Activated naive CD8-positive, alpha-beta T cell treated with anti-CD3 and anti-CD28 coated beads, Interleukin-2, amount 50 U/mL, for 24 hours (primary cell): ENCODE measurements at places on chromosomes 6 and 20.

- peak; percentile 18 for DNase-seq
Measured at GRCh38 chr6:11653028-11653583, 115.6 kb downstream of the TMEM170B start.

GRCh38 chr6:15153191-15153590 is 92.7 kb upstream of the JARID2 start:
- no peak for DNase-seq

GRCh38 chr20:49346682-49347081 is 68.8 kb upstream of the ZNFX1 start:
- DNase-seq, result no peak

DNA sequence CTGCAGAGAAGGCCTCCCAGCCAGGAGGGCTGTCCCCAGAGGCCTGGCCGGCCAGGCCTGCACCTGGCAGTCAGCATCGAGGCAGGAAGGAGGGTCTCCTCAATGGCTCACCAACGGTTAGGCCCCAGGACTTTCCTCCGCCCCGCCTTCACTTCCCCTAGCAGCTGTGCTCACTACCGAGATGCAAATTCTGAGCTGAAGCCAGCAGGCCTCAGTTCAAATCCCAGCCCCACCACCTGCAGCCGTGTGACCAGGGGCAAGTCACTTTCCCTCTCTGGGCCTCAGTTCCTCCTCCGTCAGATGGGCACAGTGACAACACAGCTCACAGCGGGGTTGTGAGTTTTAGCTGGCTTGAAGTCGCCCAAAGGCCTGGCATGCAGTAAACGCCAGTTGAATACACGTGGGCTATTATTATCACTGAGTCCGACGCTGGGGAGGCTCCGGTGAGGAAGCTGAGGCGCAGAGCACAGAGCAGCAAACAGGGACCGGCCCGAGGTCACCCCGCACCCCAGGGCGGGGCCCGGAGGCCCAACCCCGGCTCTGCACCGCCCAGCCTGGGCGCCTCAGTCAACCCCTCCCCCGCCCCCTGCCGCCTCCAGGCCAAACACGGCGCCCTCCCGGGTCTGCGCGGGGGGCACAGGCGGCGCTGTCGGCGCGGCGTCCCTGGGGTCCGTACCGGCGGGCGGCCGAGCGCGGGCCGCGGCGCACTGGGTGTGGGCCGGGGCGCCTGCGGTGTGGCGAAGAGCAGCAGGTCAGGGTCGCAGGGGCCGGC is 671 bp downstream of the E2F1 start:
- peak; percentile 78 for DNase-seq

- no peak for DNase-seq
Measured at GRCh38 chr20:53828088-53828681, 234.5 kb upstream of the ZNF217 start.

DNA sequence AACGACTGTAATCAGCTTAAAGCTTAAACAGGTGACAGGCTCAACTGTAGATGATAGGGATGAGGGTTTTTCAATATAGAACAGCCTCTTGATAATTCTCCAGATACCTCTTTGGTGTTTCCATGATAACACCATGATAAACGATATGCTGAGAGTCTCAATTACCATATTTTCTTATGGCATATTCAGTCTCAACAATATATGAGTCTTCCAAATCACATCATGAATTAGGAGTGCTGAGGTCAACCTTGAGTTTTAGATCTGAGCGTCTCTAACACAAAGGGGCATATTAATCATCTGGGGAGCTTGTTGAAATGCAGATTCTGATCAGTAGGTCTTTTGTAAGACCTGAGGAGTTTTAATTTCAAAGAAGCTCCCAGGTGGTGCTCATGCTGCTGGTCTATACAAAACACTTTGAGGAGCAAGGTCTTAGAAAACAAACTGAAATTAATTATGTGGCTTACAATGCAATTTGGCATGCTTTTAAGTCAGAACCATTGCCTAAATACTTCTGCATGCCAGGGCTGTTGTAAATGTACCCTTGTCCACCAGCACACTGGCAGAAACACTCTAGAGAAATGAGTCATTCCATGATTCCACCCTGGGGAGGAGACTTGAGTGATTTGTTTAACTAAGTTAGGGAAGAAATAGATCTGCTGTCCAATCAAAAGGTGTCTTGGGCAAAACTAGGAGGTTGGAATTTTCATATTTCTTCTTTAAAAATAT is 49.6 kb downstream of the PTCHD4 start:
- no peak for DNase-seq

GRCh38 chr6:151326116-151326825 is 65.1 kb downstream of the ZBTB2 start:
- no peak for DNase-seq

DNA sequence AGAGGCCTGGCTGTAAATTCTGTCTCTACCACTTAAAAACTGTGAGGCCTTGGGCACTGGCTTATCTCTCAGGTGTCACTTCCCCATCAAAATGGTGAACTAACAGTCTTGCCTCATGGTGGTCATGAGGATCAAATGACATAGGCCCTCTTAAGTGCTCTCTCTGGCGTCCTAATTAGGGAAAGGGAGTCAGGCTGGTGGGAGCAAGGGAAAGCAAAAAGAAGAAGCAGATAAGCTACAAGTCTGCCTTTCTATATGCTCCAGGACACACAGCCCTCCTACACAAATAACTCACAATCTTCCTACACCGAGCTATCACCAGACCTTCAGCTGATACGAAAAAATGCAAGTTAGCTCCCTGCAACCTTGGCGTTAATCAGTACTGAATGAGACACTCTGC is 19.5 kb upstream of the SLC22A16 start:
- DNase-seq, result no peak

- no peak for DNase-seq
Measured at GRCh38 chr20:37933786-37934633, 31.1 kb downstream of the VSTM2L start.

DNA sequence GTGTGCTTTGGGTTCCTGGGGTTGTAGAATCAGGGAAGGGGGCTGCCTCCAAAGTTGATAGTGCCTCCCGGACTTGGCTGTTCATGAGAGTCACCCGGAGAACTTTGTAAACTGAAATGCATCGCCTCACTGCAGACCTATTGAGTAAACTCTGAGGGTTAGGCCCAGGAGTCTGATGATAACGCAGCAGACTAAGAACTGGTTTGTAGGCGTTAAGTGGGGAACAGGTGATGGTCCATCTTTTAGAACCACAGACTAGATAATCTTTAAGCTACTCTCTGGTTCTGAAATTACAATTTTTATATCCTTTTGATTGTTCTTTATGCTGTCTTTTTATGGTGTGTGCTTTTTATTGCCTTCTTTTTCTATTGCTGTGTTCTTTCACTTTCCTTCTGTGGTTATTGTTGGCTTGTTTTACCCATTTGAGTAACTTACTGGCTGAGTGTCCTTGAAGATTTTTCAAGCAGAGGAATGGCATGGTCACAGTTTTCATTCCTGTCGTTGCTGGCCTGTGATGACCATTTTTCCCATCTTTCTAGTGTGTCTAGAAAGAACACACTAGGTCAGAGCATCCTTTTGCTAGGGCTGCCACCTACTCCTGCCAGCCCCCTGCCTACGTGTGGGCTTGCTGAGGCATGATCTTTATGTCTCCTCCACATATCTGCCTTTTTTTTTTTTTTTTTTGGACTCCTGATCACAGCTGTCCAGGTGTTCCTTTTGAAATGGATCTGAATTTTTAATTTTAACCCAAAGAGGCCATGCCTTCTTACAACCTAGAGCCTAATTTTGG is 30.9 kb downstream of the LRRC1 start:
- no peak for DNase-seq

- DNase-seq, result no peak
Measured at GRCh38 chr20:1493536-1493935, 2.3 kb upstream of the SIRPB2 start.

- DNase-seq, result peak; percentile 67
Measured at GRCh38 chr6:85449818-85450759, at the start of gene NT5E. Gene NT5E (plus strand): TSS chr6:85450083. CDS start chr6:85450140, 57 bp downstream.

GRCh38 chr20:19830211-19830785 is 72.2 kb downstream of the RIN2 start:
- no peak for DNase-seq

DNA sequence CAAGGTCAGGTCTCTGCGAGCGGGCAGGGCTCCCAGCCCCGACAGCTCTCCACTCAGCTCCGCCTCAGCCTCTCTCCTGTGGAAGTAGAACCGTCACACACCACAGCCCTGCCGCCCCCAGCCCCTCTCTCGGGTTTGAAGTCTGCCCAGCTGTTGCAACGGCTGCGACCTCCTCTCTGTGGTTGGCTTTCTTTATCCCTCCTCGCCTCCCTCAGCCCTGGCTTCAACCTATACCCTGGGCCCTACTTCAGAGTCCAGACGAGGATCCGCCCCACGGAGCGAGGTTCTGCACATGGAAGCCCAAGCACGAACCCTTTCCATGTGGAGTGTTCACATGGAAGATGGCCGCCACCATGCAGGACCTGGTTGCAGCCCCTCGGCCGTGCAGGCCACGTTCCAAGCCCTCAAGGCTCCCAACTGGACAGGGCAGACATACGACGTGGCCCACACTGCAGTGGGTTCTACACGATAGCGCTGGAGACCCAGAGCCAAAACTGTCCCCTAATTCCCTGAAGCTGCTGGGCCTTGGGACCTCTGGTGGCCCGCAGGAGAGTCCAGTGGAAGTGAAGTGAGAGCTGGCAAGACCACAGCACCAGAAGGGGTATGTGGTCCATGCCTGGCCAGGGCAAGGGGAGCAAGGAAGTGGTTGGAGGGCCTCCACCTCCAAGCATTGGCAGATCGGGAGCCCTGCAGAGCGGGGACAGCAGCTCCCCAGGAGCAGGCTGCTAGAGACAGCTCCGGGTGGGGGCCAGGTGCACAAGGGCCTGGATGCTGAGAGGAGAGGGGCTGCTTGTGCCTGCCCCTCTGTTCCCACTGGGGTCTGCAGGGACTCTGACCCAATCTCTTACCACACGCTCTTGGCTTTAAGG is 69.8 kb downstream of the GINS1 start:
- DNase-seq, result no peak

DNA sequence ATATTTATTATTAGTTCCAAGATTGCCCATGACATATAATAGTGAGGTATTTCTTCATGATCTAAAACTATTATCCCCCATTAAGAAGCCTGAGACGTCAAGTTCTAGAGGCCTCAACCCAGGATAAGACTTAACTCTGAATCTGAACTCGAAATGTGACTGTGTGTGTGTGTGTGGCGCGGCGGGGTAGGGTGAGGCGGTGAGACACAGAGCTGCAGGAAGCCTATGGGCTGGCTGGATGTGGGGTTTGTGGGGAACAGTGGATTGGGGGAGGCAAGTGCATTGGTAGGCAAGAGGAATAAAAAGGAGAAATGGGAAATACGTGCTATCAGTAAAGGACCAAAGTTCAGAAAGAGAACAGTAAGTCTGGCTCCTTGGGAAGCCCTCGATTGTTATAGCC is 66.5 kb upstream of the RNF146 start:
- no peak for DNase-seq

- no peak for DNase-seq
Measured at GRCh38 chr6:100105138-100105537, 111.1 kb upstream of the MCHR2 start.

DNA sequence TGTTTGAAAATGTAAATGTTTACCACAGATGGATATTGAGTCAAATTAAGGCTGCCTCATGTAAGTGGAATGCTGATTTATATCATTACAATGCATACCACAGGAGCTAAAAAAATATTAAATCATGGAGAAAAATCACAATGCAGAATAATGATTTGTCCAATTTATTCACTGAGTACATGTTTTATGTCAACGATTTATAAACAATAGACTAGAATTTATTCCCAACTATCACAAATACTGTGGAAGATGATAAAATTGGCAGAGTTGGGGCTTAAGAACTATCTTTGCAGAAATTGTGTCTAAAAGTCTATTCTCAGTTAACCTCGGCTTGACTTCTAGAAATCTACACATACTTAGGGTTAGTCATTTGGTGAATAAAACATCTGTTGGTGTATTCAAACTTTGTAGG is 472.1 kb upstream of the MARCKS start:
- DNase-seq, result no peak

DNA sequence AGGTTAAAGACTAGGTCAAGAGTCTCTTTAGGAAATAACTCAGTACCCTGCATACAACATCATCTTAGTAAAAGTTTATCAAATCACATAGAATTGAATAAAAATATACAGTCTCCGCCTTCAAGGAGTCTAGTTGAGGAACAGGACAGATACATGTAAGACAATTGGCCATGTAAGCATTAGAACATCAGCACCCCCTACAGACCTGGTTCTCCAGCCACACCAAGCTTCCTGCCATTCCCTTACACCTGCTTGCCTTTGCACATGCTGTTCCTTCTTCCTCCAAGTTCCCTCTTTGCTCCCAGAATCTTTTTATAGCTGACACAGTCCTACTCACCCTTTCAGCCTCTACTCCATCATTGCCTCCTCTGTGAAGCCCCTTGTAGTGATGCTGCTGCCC is 187.8 kb upstream of the LRFN2 start:
- DNase-seq, result no peak

DNA sequence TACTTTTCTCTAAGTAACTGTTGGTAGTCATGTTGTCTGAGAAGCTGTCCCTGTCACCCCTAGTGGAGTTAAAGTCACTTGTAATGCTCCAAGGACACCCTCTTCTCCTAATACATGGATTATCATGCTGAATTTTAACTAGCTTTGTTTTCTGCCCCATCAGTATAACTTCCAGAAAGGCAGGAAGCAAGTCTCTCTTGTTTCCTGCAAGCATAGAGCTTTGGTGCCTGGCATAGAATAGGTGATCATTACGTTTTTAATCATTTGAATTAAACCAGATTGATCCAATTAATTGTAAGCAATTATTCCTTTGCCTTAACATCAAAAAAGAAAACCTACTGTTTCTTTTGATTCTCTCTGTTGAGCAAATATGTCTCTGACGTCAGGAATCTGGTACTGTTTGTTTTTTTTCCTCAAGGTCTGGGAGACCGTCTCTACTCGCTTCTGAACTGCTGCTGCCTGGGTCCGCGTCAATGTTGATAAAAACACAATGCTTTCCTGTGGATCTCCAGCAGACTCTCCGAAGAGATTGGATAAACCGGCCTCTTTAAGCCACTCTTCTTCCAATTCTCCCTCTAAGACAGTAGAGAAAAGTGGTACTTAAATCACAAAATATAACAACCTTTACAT is 71.8 kb downstream of the ARHGAP18 start:
- no peak for DNase-seq

DNA sequence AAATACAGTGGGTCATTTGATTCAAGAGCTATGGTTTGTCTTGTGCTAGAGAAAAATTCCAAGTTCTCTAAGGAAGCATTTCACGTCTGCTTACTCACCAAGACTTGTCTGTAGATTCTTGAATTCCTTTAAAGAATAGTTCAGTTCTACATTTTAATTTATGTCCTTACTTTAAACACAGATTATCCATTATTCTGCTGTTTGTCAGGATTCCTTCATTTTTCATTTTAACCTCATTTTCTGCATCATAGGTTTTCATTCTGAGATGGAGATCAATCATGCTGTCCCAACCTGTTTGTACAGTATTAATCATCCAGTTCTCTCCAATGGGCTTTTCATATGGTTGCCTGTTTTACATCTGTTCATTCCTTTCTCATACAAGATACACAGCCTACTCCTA is 24.5 kb upstream of the POPDC3 start:
- DNase-seq, result no peak

GRCh38 chr20:46562373-46563169 is 12.1 kb upstream of the OCSTAMP start:
- peak; percentile 79 for DNase-seq

GRCh38 chr6:109768485-109768884 is 77.4 kb downstream of the FIG4 start:
- no peak for DNase-seq

- no peak for DNase-seq
Measured at GRCh38 chr6:106252687-106253086, 72.9 kb downstream of the ATG5 start.

- DNase-seq, result no peak
Measured at GRCh38 chr20:61564628-61565027, 312.6 kb downstream of the CDH4 start.

GRCh38 chr6:80001337-80001736 is 3.1 kb upstream of the TTK start:
- DNase-seq, result no peak
